ENCODE measurements at places on chromosomes 4 and X.

- DNase-seq = no peak
These were observed 59.0 kb downstream of the ZNF827 start for GRCh38 chr4:145879598-145879997.

- no peak for DNase-seq
These were observed 83.8 kb upstream of the RPL34 start for GRCh38 chr4:108536577-108536976.

GRCh38 chr4:19924761-19925160 lies 326.9 kb upstream of the SLIT2 start:
- no peak for DNase-seq

DNA sequence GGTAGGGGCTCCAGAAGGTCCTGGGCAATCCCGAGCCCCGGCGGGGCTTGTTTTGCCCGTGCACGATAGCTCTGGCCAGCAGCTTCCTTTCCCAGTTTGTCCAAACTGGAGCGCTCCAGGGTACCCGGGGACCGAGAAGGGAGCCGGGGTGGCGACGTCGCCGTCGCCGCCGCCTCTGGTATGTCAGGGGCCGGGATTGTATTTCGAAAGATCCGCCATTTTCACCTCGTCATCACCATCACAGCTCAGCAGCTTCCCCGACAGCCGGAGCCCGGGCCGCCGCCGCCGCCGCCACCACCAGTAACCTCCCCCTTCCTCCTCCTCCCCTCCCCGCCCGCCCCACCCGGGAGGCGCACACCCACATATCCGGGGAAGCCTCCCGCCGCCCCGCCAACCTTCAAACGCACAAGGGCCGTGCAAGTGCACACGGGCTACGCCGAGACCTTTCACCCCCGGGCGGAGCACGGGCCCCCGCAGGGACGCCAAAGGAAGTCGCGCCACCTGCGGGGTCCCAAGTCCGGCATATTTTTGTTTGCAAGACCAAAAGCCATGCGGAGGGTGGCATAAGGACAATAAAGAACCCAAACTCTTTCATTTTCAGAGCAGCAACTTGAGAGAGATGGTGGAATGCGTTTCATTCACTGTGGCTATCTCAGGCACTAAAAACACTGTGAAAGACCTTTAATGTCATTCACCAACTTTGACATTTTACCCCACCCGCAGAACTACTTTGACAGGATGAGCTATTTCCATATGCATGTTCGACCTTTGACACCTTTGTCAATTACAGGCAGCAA lies at the start of gene LIN54:
TSS of gene LIN54 (minus strand) at position 302 of the 797 bp plus-strand sequence. CDS start 25,979 bp downstream, outside the sequence.
- DNase-seq = no peak

GRCh38 chr4:105192474-105192873 lies 45.8 kb downstream of the TET2 start:
- DNase-seq = no peak

DNA sequence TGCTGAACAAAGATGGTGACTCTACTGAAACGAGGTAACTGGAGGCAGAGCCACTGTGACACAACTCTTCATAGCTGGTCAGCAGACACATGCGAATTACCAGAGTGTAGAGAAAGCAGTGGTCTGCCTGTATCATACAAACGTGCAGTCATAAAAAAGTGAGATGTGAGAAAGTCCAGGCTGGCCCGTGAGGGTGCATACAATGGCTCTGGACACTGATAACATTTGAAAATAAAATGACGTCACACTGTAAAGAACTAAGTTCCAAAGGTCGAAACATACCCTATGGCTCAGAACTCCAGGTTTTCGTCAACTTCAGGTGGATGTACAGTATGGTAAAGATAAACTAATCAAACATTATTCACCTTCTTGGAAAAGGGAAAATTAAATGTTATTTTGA lies 95.7 kb downstream of the SHISA3 start:
- DNase-seq = no peak

DNA sequence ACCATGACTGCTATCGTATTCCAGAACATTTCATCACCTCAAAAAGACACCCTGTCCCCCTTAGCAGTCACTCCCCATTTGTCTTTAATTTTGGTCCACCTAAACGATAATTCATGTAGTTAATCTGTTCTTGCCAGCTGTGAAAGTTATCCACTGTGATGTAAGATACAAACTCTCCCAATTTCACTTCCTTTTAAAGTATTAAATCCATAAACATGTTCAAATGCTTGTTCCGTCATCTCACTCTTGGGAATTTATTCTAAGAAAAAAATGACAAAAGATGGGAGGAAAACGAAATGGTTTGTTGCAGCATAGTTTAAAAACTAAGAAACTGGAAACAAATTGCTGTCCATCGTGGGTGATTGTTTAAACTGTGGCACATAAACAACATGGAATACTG lies 53.7 kb upstream of the IRF2 start:
- DNase-seq = no peak

GRCh38 chr4:107468812-107469211 lies 251.2 kb downstream of the PAPSS1 start:
- DNase-seq = no peak

GRCh38 chr4:81954271-81954670 lies 419.5 kb downstream of the HNRNPD start:
- DNase-seq = no peak

GRCh38 chr4:170004651-170005295 lies 21.4 kb downstream of the MFAP3L start:
- no peak for DNase-seq

- no peak for DNase-seq
These were observed 156.3 kb downstream of the PARM1 start for GRCh38 chr4:75089206-75089605.

DNA sequence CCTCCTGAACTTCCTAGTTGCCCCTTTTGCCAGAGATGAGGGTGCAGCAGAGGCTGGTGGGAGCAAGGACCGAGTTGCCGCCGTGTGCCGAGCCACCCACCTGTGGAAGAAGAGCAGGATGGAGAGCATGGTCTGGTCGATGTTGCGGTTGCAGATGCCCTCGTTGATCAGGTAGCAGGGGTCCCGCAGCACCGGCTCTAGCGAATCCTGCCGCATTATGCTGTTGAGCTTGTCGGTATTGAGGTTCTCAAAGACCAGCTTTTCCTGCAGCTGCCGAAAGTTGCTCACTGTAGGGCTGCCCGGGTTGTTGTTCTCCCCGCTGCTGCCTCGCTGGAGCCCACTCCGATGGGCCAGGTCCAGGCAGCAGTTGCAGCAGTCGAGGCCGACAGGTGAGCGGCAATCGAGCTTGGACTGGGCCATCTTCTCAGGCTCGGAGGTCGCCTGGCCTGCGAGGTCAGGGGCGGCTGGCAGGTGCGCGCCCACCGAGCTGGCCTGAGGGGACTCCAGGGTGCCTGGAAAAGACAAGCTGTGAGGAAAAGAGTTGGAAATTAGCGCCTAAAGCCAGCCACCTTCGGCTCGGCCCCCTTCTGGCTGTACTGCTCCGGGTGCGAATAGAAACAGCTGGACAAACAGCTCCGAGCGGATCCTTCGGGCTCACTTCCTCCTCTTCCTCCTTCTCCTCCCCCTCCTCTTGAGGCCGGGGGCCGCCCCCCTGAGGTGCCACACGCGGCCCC lies 420 bp downstream of the TSC22D3 start:
- no peak for DNase-seq

- DNase-seq = no peak
These were observed 132.5 kb downstream of the GPC3 start for GRCh38 chrX:133852837-133853356.

DNA sequence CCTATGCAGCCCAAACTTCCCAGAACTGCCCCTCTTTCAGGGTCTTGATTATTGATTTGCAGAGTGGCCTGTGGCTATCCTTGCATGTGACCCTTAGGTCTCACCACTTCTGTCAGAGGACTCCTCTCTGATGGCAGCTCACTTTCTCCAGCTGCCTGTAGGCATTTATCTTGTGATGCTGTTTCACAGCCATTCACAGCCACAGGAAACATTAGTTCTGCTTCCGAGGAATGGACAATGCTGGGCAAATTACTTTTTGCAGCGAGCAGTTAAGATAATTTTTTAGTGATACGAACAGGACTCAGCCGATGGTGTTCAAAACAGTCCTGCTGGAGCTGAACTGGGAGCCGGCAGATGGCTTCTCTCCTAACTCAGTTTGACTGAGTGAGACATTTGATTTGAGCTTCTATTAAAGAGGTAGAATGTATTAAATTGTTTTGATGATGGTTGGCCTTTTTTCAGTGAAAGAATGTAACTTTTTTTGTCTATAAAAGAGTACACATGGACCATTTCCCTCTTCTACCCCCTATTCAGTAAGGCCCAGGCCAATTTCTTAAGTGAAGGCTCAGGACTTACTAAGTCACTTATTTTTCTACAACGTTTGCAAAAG lies 58.4 kb upstream of the TMEM150C start:
- no peak for DNase-seq

- no peak for DNase-seq
These were observed 3.2 kb downstream of the RGS12 start for GRCh38 chr4:3295837-3296624.

DNA sequence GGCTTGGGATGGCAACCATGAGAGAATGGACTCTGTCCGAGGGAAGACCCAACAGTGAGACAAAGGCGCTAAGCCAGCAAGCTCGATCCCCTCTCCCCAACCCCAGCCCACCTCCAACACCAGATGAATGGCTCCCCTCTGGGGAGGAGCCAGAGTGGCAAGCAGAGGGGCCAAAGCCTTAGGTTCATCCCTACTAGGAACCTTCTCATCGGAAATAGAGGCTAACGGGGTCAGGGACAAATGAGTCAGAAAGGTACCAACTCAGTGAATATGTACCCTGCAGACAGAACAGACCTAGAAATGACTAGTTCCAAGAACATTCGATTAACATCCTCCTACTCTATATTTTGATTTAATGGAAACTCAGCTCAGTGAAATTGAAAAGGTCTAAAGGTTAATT lies 73.9 kb downstream of the NSG1 start:
- DNase-seq = no peak

DNA sequence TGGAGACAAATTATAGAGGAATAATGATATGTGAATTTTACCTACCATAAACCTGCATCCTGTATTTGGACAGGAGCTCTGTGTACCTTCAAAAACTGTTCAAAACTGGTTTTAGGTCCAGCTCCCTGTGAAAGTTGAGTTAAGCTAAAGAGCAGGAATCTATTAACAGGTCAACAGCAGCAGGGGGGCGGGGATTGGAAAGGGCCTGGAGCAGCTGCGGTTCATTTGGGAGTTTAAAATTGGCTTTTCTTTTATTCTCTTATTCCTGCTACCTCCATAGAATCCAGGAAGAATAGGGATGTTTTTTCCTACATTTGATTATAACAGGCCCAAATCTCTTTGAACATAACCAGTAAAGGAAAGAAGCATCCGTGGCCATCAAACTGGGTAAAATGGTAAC lies 23.8 kb downstream of the SHROOM3 start:
- DNase-seq = no peak

DNA sequence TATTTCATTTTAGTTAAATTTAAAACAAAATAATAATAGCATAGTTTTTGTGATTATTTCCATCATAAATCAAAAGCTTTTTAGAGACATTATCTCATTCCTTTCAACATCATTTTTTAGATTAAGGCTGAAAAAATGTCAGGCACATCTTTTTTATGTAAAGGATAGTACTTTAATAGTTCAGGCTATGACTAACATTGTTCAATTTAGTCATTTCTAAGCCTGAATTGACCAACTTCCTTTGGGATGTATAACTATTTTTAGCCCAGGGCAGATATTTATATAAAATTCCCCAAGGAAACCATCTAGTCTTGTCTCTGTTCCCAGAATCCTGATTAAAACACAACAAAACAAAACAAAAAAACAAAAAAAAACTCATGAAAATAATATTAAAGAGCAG lies 145.6 kb upstream of the PCDH18 start:
- DNase-seq = no peak

DNA sequence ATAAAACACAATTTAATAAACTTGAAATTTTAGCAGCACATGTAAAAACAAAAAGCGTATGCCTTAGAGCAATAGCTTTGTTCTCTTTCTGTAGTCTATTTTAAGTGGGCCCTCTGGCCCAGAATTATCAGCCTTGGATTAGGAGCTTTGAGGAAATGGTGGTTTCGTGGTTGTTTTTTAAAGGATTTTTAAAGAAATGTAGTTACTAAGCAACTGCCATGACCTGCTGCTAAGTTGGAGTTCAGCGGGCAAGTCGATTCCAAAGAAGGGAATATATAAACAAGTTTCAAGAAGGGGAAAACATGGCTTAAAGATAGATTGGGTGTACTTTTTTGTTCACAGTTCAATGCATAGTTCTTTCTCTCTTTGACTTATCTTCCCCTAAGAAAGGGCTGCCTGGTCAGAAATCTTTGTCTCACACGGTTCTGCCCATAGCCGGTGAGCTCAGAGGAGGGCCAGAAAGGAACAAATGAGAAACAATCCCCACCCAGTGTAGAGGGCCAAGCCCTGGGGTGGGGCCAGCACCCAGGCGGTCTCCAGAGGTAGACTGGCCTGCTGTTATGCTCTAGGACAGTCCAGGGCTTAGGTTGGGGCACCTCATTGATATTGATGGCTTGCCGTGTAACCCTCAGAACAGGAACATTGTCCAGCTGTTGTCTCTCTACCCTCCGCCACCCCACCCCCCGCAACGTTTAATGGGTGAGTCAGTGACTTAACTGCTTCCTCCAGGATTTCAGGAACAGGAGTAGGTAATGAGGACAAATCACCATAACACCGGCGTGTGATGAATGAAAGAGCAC lies 32.5 kb downstream of the DLG3 start:
- no peak for DNase-seq

DNA sequence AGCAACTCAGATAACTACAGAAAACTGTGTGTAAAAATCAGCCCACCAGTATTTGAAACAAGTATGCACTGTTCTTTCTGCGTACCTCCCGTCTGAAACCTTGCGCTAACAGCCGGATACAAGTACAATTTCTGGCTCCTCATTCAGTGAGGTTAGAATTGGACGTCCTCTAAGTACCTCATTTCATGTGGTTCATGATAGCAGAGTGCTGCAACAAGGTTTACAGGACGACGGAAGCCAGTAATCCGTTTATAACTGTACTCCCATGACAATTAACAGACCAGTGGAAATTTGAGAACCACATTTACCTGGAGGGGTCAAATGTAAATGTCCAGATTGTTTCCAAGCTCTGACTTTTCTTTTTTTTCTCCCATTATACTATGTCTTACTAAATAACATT lies 52.9 kb upstream of the TENM3 start:
- no peak for DNase-seq

DNA sequence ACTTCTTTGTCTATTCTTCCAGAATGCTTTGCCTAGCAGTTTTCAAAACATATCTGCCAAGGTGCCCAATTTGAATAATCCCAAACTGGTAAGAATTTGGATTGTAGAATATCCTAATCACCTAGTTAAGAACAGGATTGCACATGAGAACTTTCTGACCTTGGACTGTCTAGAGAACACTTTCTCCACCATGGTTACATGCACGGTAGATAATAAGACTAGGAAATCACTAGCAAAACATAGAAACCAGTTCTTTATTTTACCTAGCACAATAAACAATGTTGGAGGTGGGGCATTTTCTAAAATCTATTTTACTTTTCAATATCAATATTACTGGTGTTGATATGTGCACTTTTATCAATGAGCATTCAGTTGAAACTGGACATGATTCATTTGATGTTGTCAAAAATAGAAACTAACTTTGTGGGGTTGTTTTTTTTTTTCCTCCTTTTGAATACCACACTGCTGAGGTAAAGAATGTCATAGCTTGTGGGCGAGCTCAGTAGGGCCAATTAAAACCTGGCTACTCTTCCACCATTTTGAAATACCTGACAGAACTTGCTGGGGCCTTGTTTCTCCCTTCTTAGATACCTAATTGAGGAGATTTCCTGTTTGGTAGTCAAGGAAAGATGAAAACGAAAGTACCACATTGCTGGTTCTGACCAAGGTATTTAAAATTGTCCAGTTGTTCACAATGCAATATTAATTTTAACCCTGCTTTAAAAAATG lies 10.4 kb downstream of the MID1IP1 start:
- DNase-seq = no peak
